ENCODE measurements at places on chromosomes 16 and 17.

DNA sequence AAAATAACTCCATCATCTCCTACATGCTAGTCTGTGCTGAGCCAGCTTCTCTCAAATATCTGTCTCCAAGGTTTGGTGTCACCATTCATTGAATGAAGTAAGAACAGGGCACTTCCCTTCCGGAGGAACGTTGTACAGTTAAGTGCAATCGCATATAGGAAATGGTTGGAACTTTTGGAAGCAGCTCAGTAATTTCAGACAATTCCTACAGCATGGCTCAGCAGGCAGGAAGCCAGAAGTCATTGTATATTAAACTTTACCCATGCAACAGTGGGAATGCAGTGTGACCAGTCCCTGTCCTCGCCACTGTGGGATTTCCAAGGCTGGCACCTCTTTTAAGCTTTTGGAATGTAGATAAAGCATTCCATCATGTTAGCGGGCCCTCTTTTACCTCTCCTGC is 51.1 kb upstream of the MYH2 start:
- DNase-seq, result no peak

DNA sequence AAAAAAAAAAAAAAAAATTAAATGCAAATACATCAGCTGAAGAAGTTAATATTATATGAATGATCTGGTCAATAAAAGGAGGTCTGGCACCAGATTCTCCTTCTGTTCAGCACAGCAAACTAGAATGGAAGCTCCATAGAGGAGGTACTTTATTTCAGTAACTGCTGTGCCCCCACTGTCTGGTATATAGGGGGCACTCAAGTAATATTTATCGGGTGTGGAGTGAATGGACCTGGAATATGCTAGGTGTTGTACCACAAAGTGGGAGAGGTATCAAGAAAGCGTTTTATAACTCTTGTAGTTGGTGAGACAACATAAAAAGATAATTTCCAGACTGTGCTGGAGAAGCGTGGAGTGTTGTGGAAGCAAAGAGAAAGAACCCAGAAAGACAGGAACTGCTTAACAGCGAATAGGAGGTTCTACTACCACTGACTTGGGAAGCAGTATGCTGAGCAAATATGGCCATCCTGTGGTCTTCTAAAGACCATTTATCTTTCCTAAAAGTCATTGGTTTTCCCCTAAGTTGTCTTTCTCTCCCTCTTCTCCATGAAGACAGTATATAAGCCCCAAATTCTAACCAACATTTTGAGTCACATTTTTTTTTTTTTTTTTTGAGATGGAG is 12.2 kb upstream of the PRKCA start:
- no peak for DNase-seq

- no peak for DNase-seq
These were observed 5.8 kb upstream of the GSE1 start for GRCh38 chr16:85607321-85607765.

DNA sequence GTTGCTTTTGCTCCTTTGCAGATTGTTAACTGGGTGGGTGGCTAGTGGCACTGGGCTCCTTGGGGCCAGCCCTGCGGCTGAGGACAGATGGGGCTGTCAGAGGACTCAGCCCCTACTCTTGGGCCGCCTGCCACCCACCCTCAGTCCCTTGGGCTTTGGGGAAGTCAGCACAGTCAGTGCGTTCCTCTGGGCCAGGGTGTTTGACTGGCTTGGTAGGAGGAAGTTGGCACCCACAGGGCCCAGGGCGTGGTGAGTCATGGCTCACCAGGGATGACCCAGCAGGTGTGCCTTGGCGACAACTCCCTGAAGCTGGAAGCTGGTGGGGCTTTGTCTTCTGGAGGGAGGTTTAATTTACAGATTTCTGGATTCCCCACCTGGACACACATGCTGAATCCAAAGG is 32.4 kb downstream of the HAPSTR1 start:
- no peak for DNase-seq

- no peak for DNase-seq
These were observed 9.2 kb upstream of the MYO18A start for GRCh38 chr17:29189355-29189754.

- no peak for DNase-seq
These were observed 23.7 kb upstream of the ASIC2 start for GRCh38 chr17:33316746-33317145.

DNA sequence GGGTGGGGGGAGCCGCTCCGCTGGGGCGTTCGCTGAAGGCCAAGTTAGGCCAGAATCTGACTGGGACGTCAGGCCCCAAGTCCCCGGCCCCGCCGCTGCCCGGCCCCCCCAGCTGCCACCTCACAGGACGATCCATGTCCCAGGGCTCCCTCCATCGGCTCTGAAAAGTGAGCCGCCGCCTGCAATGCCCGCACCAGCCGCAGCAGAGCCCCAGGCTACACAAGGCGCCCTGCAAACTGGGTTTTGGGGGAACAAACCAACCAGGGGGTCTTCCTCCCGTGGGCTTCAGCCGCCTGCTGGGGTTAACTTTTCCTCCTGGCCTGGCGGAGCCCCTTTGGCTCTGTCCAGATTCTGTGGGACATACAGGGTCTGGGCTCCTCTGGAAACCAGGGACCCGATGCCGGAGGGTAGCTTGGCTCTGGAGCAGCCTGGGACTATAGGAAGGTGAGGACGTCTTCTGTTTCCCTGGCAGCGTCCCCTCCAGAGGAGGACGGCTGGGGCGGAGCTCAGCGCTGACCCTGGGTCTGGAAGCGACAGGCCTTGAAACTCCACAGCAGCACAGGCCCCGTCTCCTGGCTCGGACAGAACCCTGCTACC is 835 bp downstream of the NME4 start:
- DNase-seq, result no peak

DNA sequence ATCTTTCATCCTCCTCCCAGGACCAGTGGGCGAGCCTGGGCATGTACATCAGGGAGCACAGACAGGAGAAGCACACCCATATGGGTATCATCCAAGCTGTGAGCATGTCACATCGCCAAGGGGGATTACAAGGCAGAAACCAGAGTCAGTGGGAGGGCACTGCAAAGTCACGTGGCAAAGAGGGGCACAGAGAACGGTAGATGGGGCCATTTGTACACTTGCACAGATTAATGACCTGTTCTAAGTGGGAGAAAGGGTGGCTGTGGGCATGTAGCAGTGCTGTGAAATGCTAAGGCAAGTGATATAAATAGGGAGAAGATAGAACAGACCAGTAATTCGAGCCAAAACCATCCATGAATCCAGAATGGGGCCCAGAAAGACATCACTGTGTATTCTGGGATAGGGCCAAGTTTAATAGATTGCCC is 265.0 kb downstream of the CPPED1 start:
- DNase-seq, result no peak

DNA sequence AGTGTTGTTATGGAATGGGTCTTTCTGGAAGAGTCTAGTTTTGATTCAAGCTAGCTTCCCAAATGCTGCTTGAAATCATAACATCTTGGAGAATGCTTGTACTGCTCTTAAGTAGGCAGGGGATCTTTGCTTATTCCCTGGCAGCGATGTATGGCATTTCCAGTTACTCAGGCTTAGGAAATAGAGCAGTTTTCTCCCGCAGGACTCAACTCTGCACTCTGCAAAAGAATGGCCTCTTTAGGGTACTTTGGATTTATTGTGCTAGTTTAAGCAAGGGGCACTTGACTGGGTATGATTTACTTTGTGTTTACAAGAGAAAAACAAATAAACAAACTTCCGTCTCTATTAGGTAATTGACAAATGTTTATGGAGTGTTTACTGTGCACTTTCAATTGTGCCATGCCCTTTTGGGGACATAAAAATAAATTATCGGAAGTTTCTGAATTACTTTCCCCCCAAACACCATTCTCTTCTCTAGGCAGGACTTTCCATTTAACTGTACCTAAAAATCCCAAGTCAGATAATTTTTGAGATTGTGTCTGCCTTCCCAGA is 164.0 kb downstream of the MAP2K6 start:
- DNase-seq, result no peak

GRCh38 chr17:37789021-37789565 is 44.2 kb upstream of the HNF1B start:
- DNase-seq, result no peak

- DNase-seq, result no peak
These were observed 11.0 kb downstream of the MPO start for GRCh38 chr17:58269557-58270291.

GRCh38 chr17:28145348-28145747 is 102.9 kb downstream of the NLK start:
- no peak for DNase-seq

DNA sequence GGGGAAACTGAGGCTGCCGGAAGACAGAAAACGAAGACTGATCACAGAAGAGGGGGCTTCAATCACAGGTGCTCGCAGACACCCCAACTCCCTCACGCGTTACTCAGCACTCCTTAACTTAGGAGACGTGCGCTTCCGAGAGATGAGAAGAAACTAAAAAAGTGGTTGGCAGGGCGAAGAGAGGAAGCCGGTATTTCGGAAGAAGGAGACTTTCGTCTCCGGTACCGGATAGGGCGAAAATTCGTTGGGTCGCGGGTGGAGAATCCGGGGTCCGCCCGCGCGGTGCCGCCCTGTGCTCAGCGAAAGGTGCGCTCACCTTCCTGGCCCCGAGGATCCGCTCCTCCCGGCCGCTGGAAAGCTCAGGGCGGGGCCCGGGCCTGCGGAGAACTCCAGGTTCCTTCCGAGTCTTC is 917 bp upstream of the TBX2 start:
- DNase-seq, result no peak

DNA sequence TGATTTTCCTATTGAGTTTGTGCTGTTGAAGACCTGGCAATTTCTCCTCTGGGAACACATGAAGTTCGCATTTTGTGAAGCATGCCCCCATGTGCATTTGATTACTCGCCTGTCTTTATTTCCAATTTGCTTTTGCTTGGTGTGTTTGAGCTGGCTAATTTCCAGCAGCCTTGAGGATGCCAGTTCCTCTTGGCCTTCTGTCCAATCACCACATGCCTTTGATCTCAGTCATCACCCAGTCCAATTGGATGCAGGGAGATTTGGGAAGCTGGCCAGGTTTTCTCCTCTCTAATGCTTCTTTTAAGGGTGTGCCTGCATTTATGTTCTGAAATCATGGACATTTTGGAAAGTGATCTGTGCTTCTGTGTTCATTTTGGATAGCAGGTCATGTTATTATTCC is 3.8 kb upstream of the TMEM100 start:
- DNase-seq, result no peak

- DNase-seq, result no peak
These were observed 29.4 kb downstream of the TANC2 start for GRCh38 chr17:62995377-62995885.

- no peak for DNase-seq
These were observed 95.2 kb upstream of the SEC14L1 start for GRCh38 chr17:77045441-77046041.

GRCh38 chr16:14549789-14550153 is 80.3 kb downstream of the PARN start:
- DNase-seq, result no peak

- DNase-seq, result no peak
These were observed 78.4 kb downstream of the ANKFN1 start for GRCh38 chr17:56231693-56232092.

- no peak for DNase-seq
These were observed 15.0 kb upstream of the CBX8 start for GRCh38 chr17:79811868-79812352.

- DNase-seq, result peak; percentile 19
These were observed 1.1 kb downstream of the RAI1 start for GRCh38 chr17:17682293-17682736.

- DNase-seq, result no peak
These were observed 119.1 kb upstream of the ZFHX3 start for GRCh38 chr16:73166947-73167550.

DNA sequence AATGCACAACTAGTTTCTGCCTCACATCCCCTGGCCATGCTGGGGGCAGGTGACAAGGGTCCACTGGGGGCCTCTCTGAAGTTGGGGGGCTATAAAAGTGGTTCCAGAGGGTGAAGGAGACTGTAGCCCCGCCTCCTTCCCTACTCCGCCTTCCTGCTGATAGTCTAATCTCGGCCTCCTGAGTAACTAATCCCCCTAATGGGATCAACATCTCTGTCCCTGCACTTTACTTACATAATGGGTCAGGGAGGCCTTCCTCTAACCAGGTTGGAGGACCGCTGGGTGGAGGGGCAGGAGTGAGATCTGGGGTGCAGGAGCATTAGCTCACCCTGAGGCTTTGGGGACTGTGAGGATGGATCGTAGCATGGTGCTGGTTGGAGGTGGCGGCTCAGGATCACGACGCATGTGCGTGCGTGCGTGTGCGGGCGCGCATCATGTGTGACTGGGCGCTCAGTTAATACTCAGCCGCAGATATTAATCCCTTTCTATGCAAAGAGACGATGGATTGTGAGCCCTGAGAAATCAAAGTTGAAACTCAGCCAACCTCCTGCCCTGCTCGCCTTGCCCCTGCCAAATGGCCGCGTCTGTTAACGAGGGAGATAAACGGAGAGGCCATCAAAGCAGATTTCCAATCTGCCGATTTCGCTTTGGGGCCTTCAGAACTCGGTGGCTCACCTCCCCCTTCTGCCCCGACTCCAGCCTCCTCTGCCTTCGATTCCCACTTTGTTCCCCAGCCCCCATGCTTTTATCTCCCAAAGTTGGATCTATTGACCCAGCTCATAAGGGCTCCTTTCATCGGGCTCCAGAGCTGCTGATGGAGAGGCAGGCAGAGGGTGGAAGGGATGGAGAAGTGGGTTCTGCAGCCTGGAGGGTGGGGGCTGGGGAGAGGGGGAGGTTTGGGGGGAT is 107.3 kb downstream of the SDK2 start:
- DNase-seq, result no peak

DNA sequence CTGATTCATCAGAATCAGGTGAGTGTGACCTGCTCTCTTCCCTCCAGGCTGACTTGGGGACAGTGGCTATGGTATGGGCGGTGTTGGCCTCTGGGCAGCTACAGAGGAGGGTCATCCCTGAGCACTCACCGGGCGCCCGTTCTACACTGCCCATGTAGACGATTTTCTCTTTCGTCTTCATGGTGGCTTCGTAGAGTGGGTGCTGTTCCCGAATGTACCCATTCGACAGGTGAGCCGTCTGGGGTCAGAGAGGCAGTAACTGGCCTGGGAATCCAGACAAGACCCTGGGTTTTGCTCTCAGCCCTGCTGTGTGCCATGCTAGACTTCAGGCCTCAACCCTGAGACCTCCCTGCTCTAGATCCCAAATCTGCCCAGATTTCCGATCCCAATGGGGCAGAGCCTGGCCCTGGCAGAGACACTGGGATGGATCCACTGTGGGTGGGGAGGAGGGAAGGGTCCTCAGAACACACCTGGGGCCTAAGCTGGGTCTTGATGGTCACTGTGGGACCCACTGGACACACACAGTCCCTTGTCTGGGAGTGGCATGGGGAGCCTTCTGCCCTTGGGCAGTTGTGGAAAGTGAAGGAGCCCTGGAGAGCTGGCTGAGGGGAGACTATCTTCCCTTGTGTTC is 13.2 kb downstream of the USP6 start:
- DNase-seq, result no peak

DNA sequence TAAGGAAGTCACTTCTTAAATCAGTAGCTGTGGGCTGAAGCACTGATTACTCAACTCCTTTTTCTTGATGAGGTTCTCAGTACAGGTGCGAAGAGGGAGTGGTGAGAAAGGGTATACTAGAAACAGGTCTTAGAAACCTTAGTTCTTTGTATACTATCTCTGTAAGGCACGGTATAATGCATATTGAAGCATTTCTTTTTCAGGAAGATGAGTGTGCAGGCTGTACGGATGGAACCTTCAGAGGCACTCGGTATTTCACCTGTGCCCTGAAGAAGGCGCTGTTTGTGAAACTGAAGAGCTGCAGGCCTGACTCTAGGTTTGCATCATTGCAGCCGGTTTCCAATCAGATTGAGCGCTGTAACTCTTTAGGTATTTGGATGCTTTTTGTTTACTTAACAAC is 39.2 kb downstream of the CYLD start:
- peak; percentile 9 for DNase-seq

- no peak for DNase-seq
These were observed 367.6 kb downstream of the CDH11 start for GRCh38 chr16:64754279-64754678.

GRCh38 chr17:47937941-47938340 is 3.4 kb upstream of the PNPO start:
- DNase-seq, result no peak

- DNase-seq, result peak; percentile 68
These were observed 24.9 kb downstream of the SBK1 start for GRCh38 chr16:28317040-28317880.
